ENCODE measurements at places on chromosomes 7 and 10. TPM values are rescaled to one million over a fixed set of nuclear protein-coding genes. Genes with fewer than 3 reads are reported as not detected.

Gene DCLRE1A
- total RNA-seq, result 5.3 TPM

Gene TCTN3
- total RNA-seq, result 20.2 TPM

Gene TFR2
- 0.29 TPM for total RNA-seq

Gene SMIM30
- total RNA-seq, result 85.9 TPM

Gene UMAD1
- total RNA-seq, result 9.8 TPM

Gene CRHR2
- 0.44 TPM for total RNA-seq

Gene PHYHIPL
- total RNA-seq, result not detected

Gene TAS2R5
- 0.53 TPM for total RNA-seq

Gene AHR
- total RNA-seq, result 26.4 TPM

GRCh38 chr10:46537309-46537708 is 19.1 kb downstream of the GPRIN2 start:
- peak; percentile 2 for DNase-seq

DNA sequence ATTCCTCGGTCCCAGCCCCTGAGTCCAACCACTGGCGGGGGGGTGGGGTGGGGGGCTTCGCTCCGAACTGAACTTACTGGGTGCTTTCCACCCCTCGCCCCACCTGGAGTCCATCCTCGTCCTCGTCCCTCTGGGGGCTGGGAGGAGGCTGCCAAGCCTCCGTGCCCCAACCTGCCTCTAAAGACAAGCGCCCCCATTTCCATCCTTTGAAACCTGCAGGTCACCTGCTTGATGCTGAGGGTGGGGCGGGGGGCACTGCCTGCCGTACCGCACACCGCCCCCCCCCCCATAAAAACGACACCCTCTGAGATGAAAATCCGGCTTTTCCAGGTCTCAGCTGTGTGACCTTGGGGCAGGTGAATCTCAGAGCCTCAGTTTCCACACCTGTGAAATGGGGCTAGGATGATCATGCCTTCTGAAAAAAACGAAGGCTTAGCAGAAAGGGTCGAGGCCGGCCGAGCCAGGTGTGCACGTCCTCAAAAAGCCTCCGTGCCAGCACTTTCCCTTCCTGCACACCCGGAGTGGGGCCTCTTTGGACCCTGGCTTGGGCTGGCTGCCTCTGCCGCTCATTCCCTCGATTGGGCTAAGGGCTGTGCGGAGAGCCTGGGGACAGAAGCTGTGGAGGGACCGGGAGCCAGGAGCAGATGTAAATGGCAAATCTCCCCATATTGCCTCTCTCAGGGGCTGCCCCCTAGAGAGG is 967 bp downstream of the ELFN1 start:
- peak; percentile 14 for DNase-seq

- DNase-seq, result no peak
These were observed 45.5 kb upstream of the TARP start for GRCh38 chr7:38318803-38319416.

- no peak for DNase-seq
These were observed 23.7 kb downstream of the CAV1 start for GRCh38 chr7:116548506-116548905.

GRCh38 chr7:10632712-10633111 is 341.0 kb upstream of the PHF14 start:
- no peak for DNase-seq

- DNase-seq, result peak; percentile 50
These were observed 16.3 kb upstream of the BAMBI start for GRCh38 chr10:28661035-28661434.

GRCh38 chr7:26073041-26073440 is 79.0 kb upstream of the NFE2L3 start:
- no peak for DNase-seq

DNA sequence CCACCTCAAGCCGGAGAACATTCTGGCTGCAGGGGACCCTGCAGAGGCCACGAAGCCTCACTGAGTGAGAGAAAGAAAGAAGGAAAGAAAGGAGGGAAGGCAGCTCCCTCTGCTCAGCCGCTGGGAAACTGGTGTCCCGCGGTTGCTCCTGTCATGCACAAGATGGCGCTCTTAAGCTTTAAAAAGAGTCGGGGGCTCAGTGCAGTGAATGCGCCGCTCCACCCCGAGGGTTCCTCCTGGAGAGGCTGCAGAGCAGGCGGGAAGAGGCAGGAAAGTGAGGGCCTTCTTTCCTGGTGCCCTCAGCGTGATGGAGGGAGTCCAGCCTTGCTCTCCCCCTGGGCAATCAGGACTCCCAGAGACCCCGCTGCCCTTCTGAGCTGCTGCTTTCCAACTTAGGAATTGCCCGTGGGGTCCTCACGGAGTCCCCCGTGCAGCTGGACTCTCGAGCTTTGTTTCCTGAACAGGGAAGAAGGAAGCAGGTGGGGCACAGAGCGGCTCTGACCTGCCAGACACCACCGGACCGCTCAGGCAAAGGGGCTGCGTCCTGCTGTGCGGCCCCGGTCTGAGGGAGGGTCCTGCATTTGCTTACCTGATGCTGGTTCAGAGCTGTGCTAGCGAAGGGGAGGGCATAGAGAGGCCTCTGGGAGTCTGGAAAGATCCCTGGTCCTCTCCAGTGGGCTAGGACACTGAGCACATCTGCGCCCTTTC is 141.9 kb upstream of the MKI67 start:
- DNase-seq, result peak; percentile 29

DNA sequence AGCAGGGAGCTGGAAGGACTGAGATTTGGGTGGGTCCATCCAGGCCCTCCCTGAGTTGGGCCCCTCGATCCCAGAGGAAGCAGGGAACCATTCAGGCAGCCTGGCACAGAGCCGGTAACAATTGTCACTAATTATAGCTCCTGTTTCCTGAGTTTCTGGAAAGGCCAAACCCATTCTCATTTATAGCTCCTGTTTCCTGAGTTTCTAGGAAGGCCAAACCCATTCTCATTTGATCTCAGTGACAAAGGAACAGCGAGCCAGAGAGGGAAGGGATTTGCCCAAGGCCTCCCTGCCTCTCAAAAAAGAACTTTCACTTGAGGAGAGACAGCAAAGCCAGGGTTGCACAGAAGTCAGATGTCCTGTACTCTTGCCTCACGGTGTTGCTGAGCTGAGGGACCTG is 521.9 kb downstream of the TYW1 start:
- peak; percentile 67 for DNase-seq

GRCh38 chr7:92582948-92583347 is 7.2 kb downstream of the FAM133B start:
- DNase-seq, result no peak

DNA sequence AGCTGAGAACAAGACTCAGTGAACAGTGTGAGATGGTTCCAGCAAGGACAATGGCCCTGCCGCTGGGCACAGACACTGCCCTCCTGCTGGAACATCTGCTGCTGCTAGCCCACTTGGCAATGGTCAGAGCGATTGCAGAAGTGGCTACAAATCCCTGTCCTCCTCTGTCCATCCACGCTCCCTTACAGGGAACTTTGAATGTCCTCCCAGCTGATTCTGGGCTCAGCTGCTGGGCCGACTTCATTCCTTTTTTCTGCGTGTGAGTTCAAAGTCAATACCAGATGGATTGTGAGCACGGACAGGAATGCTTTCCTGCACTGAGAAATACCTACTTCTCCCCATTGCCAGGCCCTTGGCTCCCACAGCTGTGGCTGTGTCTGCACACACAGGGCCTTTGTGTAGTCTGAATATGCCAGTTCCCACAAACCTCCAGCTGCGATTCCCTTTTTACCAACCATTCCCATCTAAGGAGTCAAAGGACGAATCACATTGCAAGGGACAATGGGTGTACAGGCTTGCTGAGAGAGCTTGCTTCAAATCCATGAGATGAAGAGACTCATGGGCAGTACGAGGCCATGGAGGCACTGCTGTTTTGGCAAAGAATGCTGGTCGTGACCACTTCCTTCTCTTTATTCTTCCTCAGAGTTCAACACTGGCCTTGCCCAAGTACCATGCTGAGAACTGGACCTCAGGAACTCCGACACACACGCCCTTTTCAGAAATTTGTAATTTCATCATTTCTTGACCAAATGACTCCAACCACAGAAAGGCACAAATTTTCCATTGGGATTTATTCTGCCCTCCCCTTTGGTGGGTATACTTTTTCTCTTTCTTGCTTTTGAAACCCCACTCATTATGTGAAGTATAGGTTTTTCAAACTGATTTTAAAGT is 44.2 kb downstream of the BPGM start:
- DNase-seq, result no peak

GRCh38 chr7:18552943-18553604 is 57.5 kb downstream of the HDAC9 start:
- no peak for DNase-seq

DNA sequence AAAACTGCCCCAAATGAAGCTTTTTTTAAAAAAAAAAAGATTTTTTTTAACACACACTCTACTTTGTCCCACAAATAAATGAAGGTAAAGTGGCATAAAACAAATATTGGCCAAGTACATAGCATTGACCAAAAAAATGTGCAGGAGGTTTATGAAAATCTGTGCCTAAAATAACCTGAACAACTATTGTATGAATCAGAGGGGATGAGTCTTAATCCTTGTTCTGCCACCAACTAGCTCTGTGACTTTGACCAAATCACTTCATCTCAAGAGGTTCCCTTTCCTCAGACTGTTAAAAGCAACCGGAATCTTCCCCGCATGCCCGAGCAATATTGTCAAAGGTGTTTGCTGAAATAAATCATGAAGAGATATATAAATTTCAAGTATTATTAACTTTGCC is 150.4 kb upstream of the NEBL start:
- no peak for DNase-seq

GRCh38 chr10:12717981-12718707 is 283.4 kb downstream of the CCDC3 start:
- no peak for DNase-seq
